ENCODE measurements at places on chromosomes 2 and 18.

- no peak for DNase-seq
Measured at GRCh38 chr2:47190188-47190881, 35.2 kb upstream of the STPG4 start.

DNA sequence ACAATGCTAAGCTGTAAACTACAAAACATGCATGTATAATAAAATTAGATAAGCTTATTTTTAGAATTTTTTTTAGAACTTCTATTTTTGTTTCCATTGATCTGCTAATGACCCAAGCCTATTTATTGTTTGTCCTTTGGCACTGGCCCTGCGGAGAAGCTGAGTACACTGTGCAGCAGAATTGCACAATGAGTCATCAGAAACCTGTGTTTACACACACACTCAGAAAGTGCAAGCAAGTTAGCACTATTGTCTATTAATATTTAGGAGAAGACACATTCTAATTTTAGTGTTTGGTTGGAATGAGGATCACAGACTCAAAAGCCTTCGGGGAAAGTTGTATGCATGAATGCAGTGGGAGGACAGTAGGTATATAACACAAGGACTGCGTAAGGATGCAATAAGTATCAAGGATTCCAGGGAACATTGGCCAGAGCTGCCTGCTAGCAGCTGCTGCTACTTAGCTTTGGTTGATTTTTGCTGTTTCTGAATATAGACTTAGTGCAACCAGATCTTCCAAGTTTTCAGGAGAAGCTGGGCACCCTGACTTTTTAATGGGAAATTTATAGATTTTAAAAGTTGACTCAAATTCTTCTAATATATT, 128.2 kb downstream of the KCNH7 start:
- DNase-seq, result no peak

DNA sequence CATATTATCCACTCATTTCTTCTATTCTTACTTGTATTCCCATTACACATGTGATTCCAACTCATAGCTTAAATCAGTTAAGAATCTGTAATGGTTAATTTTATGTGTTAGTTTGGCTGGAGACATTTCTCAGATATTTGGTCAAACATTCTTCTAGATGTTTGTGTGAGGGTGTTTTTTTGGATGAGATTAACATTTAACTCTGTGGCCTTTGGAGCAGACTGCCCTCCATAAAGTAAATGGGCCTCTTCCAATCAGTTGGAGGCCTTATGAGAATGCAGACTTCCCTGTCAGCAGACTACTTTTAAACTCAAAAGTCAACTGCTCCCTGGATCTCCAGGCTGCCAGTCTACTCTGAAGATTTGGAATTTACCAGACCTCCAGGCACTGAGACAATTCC, 976.8 kb upstream of the ACVR2A start:
- DNase-seq, result no peak

- no peak for DNase-seq
Measured at GRCh38 chr18:58967751-58968254, 103.1 kb downstream of the ZNF532 start.

GRCh38 chr2:187362151-187362550, 85.9 kb downstream of the CALCRL start:
- no peak for DNase-seq

- DNase-seq, result no peak
Measured at GRCh38 chr2:1633936-1634587, 110.3 kb downstream of the PXDN start.

- DNase-seq, result no peak
Measured at GRCh38 chr18:55663891-55664290, 75.9 kb upstream of the TCF4 start.

DNA sequence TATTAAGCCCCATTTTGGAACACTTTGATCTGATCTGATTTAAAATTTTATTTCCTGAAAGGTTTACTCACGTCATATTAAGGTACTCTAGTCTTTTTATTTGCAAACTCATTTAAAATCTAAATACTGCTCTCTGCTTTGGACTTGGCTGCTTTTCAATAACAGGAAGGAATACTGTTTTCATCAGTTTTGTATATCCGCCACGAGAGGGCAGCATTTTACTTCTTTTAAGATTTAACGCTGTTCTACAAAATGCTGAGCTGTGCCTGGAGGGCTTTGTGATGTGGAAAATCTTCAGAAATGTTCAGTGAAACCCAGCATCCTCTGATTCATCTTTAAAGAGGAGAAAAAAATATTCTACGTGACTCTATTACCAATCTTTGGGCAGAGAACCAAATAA, 37.5 kb upstream of the SLC38A11 start:
- no peak for DNase-seq

- no peak for DNase-seq
Measured at GRCh38 chr2:86552889-86553288, 10.4 kb downstream of the CHMP3 start.

DNA sequence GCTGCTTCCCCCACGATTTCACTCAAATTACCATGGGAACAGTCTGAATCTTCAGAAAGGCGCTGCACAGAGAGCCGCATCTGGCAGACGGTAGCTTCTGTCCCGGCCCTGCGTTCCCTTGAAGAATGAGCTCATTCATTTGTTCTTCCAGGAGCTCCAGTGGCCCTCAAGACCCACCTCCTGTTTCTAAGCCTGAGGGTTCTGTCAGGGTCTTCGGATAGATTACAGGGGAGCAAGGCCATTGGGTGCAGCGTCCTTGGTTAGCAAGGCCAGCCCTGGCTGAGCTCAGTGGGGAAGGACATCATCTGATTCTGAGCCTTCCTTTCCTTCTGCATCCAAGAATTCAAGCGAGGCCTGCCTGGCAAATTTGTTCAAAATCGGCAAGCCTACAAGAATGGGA, 111.9 kb downstream of the PDCL3 start:
- no peak for DNase-seq

DNA sequence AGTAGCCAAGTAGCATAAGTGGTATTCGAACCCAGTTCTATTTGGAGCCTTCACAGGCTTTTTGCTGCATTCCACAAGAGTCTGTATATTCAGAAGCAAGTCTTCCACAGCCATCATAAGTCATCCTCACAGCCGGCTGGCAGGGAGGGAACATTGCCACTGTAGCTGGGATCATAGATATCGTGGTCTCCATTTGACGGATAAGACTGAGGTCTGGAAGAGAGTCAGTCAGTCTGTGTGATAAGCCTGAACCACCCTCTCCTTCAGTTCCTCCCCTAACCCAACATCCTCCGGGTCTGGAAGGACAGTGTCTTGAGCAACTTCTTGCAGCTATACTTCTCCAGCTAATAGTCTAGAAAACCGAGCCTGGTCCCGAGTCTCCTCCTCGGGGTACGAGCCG, 17.0 kb upstream of the C1QL2 start:
- no peak for DNase-seq

DNA sequence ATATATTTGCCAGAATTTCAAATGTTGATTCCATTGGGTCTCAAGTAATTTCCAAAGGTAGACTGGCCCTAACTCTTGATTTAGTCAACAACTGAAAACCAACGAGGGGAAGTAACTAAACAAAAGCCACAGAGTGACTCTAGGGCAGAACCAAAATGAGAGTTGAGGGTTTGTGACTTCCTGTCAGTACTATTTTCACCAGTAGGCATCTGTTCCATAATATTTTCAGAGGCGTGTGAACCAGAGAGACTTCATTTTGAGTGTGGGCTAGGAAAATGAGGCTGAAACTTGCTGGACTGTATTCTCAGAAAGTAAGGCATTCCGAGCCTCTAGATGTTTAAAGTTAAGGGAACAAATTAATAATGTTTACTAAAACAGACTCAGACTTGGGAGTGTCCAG, 70.6 kb downstream of the GDF7 start:
- no peak for DNase-seq

GRCh38 chr2:234161932-234162331, 111.4 kb downstream of the SPP2 start:
- DNase-seq, result no peak

GRCh38 chr2:7625392-7626138, 708.4 kb downstream of the RNF144A start:
- DNase-seq, result no peak

GRCh38 chr2:190202604-190203003, 117.0 kb downstream of the HIBCH start:
- no peak for DNase-seq

GRCh38 chr2:156574112-156574511, 137.9 kb downstream of the GPD2 start:
- DNase-seq, result no peak

DNA sequence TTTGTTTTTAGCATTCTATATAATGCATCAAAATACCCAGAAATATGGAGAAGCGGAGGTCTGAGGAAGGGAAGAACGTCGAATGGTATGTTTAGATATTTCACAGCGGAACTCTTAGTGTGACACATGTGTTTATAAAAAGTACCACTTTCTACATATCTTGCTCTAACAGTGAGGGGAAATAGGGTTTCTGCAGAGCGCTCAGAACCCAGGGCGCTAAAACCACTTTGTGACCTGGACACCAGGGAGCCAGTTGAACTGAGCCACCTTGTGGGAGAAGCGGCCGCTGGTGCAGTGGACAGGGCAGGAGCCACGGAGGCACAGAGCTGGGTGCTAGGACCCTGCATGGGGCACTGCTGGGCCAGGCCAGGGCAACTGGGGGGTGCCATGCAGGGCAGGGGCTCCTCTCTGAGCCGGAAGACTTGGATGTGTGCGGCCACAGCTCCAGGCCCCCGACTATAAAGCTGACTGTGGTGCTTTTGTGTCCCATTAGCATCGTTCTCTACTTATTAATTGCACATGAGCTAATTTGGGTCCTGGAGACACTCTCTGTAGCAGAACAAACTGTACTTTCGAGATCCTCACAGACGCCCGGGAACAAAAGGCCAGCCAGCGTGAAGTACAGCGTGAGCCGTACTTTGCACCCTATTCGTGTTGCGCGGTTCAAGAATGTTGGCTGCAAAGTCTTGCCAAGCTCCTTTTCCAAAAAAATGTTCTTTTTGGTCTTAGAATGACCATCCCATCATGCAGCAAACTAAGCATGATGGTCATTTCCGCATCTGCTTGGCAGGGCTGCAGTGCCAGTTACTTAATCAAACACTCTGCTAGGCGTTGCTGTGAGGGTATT, 151.9 kb upstream of the ALKAL2 start:
- no peak for DNase-seq

DNA sequence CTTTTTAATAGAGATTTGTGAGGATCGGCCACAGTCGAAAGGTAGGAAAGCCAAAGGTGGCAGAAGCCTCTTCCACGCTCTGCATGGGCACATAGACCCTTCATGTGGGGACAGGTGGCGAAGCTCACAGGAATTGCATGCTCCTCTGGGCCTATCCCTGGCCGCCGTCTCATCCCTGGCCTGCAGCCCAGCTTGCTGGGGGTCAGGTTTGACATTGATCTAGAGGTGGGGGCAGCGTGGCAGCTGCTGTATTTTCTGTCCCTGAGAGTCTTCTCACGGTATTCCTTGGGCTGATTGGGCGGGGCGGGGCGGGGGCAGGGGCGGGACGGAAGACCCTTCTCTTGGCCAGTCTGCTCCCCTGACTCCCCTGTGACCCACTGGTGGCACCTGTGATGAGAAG, 48.9 kb downstream of the STK25 start:
- no peak for DNase-seq

DNA sequence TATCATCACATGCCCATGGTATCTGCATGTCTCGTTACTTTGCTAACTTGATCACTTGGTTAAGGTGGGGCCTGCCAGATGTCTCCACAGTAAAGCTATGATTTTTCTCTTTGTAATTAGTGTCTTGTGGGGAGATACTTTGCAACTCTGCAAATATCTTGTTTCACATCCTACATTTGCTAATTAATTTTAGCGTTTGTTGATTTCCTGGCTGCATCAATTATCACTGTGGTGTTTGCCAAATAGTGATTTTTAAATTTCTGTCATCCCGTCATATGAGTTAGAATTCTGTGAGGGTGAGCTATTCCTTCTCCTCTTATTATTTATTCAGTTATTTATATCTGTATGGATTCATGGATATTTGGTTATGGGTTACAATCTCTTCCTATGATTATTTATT, 161.4 kb downstream of the FMNL2 start:
- no peak for DNase-seq

- DNase-seq, result no peak
Measured at GRCh38 chr18:44988821-44989587, 308.3 kb downstream of the SETBP1 start.

DNA sequence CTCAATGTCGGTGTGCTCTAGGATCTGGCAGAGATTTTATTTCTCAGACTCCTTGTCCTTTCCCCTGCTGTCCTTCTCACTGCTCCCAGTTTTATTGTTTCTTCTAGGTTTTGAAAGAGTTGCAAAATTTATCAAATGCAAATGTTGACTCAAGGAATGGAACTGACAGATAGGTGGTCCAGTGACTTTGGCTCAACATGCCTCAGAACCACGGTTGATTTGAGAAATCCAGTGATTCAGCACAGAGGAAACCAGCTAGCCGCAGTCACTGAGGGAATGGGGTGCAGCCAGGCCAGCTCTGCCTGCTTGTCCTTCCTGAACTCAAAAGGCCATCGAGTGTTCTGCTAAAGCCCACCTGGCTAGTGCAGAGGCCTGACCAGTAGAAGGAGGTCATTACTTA, 125.7 kb upstream of the LYPD6 start:
- DNase-seq, result no peak

DNA sequence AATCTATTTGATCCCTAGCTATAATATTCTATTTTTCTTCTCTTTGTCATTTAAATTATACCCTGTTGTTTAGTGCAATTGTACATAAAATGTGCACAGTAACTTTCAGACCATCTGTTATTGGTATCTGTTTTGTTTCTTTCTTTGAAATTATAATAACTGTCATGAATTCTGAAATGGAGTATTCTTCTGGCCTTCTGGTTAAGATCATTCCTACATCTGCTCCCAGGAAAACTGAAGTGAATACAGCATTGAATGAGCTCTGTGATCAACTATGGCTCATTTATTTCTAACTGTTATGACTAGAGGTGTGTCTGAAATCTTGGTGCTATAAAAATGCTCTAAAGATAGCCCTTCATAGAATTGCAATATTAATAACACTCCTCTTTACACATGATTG, 788.4 kb upstream of the TMEFF2 start:
- no peak for DNase-seq

Measured in psoas muscle (tissue), 8 donors.